ELR (cell line): ENCODE measurements at places on chromosomes 7 and 10.

DNA sequence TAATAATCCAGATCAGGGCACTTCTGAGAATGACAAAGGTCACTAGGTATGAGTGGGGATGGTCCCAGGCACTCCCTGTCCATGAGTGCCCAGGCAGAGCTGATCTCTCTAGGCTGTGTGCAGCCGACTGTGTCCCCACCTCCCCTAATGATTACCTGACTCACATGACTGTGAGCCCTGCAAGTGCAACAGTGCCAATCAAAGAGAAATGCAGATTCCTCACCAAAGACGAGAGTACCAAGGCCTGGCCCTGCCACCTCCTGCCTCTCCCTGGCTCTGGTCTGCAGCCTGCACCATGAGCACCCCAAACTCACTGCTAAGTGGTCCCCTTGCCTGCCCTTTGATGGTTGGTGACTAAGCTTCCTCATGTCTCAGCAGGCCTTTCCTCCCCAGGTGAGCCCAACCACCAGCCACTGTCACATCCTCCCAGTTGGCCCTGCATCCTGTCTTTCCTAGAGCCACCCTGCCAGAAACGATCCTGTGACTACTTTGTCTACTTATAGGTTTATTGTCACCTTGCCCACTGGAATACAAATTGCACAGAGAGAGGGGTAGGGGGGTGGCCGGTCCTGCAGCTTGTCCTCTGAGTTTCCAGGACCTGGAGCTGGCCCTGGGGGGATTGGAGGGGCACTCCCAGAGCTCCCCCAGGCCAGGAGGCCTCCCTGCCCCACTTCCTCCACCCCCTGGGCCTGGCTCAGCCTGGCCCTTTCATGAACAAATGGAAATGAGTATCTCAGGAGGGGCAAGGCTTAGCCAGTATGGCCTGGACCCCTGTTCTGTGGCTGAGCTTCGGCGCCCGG, 22.4 kb upstream of the GDF10 start:
- DNase-seq: no peak

- no peak for DNase-seq
Observed at GRCh38 chr7:11584406-11585031, 247.5 kb downstream of the THSD7A start.

DNA sequence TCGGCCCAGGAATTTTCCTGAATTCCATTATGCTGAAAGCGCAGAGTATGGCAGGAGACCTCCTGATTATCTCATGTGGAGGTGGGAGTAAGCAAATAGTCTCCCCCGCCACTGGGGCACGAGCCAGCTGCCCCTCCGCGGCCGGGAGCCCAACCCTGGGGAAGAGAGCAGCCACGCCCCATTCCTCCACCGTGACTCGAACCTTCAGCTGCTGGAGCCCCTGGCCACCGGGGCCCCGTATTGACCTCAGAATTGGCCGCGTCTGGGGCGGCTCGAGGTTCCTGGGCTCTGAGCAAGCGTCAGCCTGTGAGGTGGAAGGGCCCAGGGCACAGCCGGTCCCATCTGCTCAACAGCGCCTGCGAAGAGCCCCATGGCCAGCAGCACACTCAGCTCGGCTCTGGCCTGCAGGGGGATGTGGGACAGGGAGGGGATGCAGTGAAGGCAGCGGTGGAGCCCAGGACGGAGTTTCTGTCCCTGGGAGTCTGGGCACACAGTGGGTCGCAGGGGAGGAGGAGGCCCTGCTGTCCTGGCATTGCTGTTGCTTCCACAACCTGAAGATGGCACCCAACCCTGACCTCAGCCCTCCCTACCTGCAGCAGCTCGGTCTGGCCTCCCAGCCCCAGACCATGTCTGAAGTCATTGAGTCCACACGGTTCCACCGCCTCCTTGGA, 97.8 kb downstream of the CHST15 start:
- peak; percentile 76 for DNase-seq

GRCh38 chr10:126369125-126369710, 19.1 kb downstream of the ADAM12 start:
- DNase-seq: no peak

DNA sequence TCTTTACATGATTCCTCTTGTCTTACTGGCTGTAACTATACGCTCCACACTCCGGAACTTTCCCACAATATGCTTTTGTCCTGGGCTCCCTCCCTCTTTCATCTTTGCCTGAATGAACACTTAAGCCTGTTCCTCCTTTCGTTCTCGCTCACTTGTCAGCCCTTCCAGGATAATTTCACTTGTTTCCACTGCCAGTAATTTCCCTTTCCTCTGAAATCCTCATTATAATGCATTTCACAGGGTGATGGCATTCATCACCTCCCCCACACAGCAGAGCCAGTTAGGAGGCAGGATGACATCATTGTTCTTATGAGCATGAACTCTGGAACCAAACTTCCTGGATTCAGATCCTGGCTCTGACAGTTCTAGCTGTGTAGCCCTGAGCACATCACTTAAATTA, 372.6 kb downstream of the GPR158 start:
- no peak for DNase-seq

GRCh38 chr10:95906677-95907455, 909 bp upstream of the CC2D2B start:
- peak; percentile 73 for DNase-seq

DNA sequence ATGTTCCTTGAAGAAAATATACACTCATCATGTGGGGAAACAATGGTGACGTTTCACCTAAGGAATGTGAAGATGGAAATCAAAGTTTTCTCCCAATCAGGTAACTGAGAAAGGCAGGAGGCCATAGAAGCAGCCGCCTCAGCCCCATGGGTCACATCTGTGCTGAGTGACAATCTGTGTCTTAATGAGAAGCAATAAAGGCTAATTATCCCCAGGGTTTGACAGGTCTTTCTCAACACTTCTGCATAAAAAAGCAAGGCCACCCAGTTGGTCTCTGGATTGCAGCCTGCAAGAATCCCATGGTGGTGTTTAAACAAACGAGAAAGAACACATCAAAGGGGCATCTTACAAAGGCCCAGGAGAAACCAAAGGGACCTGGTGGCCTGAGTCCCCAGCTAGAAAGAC, 91.1 kb upstream of the TNS3 start:
- peak; percentile 73 for DNase-seq

- DNase-seq: no peak
Observed at GRCh38 chr7:47572094-47572445, 9.8 kb downstream of the TNS3 start.

- peak; percentile 96 for DNase-seq
Observed at GRCh38 chr10:3090914-3091787, 23.8 kb downstream of the PFKP start.

- DNase-seq: peak; percentile 15
Observed at GRCh38 chr10:118594392-118595063, 920 bp downstream of the PRLHR start.

DNA sequence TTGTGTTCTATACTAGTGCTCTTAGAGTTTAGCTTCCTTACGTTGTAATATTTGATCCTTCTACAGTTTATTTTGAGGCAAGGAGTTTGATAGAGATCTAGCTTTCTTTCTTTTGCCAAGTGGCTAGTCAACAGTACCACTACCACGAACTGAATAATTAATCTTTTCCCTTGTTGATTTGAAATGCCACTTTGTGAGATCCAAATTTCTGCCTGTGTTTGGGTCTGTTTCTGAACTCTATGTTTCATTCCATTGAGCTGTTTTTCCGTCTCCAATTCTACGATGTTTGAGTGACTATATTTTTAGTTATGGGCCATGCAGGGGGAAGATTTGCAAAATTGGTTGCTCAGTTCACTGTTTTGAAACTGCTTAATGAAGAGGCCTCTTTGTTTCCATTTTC, 134.7 kb downstream of the KIAA1217 start:
- DNase-seq: peak; percentile 6

GRCh38 chr10:15789793-15790525, 70.2 kb upstream of the ITGA8 start:
- DNase-seq: peak; percentile 73

DNA sequence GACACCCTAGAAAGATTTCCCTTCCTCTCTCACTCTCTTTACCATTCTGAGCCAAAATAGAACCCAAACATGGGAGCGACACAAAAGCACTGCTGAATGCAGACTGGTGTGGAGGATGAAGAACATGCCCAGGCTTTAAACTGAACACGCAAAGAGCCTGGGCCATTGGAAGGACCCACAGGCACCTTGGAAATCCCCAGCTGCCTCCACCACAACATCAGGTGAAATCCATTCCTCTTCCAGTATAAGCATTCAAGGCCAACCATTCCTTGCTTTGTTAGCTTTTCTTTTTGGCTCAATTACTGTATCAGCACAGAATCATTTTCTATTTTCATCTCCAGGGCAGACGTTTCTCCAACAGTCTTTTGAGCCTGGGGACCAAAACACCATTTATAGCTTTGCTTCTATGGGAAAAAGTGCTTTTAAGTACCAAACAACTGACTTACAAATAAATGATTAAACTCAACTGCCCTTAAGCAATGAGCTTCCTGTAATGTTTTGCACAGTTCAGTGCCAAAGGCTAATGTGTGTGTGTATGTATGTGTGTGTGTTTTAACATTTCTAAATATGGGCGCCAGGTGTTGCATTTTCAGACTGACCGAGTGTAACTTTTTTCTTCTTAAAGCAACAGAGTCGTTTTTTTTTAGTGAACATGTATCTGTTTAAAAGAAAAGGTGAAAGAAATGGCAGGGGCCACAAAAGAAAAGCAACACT, 16.2 kb upstream of the BLNK start:
- no peak for DNase-seq

- no peak for DNase-seq
Observed at GRCh38 chr10:103543617-103544525, 50.4 kb downstream of the NEURL1 start.
